Hepatocyte (in vitro differentiated cells): ENCODE measurements at places on chromosomes 4 and X.

- DNase-seq, result no peak
These were observed 297.9 kb upstream of the CTSO start for GRCh38 chr4:156251373-156252065.

GRCh38 chr4:167102475-167102874 lies 131.8 kb downstream of the SPOCK3 start:
- DNase-seq, result no peak

DNA sequence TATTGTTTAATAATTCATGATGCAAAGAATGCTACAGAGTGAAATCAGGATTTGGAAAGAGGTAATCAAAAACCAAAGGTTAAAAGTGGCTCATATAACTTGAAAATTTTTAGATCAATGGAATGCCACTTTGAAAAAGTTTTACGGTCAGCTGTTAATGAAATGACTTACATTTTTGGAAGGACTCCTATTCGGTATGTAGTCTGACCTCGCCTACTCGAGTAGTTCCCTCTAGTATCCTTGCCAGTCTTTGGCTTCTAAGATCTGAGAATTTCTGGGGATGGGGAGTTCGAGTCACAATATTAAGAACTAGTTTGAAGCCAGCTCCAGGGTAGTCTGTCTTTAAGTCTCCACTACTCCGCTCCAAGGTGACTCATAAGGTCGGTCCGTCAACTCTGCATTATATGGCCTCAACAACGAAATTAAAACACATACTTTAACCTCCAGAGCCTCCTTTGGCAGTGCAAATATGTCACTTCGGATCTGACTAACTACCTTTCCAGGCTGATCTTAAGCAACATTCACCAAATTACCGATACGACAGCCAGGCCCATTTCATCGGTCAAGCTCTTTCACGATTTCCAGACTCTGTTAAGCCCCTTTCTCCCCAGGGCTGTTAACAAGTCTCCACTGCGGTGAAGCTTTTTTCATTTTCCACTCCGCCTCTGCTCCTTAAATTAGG lies 733 bp upstream of the NAA15 start:
- peak; percentile 68 for DNase-seq

GRCh38 chr4:53535567-53535966 lies 55.7 kb downstream of the LNX1 start:
- DNase-seq, result no peak

DNA sequence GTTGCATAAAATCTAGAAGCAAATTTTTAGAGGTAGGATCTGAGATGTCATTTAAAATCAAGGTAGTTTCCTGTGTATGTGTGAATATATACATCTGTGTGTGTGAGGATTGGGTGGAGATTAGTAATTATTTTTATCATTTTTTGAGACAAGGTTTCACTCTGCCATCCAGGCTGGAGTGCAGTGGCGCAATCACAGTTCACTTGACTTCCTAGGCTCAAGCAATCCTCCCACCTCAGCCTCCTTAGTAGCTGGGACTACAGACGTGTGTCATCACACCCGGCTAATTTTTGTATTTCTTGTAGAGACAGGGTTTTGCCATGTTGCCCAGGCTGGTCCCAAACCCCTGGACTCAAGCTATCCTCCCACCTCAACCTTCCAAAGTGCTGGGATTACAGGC lies 188.3 kb downstream of the RAPGEF2 start:
- DNase-seq, result no peak

GRCh38 chr4:54727346-54727745 lies 69.6 kb downstream of the KIT start:
- no peak for DNase-seq

DNA sequence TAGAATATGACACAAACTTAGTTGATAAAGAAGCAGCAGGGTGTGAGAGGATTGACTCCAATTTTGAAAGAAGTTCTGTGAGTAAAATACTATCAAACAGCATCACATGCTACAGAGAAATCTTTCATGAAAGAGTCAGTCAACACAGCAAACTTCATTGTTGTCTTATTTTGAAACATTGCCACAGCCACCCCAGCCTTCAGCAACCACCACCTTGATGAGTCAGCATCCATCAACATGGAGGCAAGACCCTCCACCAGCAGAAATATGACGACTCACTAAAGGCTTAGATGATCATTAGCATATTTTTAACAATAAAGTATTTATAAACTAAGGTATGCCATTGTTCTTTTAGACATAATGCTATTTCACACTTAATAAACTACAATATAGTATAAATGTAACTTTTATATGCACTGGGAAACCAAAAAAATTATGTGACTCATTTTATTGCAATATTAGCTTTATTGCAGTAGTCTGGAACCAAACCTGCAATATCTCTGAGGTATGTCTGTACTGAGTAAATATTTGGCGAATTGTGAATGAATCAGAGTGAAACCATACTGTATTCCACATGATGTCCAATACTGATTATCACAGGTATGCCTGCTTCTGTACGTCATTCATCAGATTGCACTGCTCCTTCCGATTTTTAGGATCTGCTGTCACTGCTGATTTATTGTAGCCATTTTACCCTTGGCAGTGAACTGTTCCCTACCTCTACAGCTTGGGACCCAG lies 11.6 kb downstream of the FRMPD4 start:
- no peak for DNase-seq

DNA sequence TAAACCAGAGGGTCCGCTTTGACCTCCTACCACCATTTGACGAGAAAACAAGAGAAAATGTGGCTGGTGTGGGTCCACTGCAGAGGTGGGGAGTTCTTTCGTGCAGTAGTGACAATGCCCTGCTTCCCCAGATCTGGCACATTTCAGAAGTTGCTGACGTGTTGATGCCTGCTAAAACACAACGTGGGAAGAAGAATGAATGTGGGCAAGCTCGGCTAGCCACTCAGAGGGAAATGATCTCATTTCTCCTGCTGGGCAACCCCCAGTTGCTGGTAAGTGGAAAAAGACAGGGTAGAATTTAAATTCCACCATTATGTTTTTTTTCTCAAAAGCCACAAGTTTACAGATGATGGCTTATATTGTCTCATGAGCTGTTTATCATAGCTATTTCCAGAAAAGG lies 77.9 kb downstream of the LUZP4 start:
- no peak for DNase-seq

GRCh38 chr4:2415881-2416563 lies 2.4 kb downstream of the ZFYVE28 start:
- no peak for DNase-seq

GRCh38 chr4:123649645-123650391 lies 253.2 kb downstream of the SPRY1 start:
- DNase-seq, result peak; percentile 78

- DNase-seq, result no peak
These were observed 176.8 kb downstream of the SCFD2 start for GRCh38 chr4:53189011-53189410.

DNA sequence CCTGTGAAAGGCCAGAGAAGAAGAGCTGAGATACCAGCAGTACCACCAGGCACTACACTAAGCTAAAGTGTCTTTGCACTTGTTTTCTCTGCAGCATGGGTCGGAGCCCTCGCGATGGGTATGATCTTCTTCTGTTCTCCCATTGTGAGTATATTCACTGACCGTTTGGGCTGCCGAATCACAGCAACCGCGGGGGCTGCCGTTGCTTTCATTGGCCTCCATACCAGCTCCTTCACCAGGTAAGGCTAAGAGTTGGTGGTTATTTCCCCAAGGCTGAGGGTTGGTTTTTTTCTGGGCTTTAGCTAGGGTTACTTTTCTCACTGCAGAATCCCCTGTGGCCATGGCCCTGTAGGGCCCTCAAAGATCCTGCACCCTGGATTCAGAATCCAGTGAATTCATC lies 93.5 kb downstream of the RLIM start:
- DNase-seq, result no peak

DNA sequence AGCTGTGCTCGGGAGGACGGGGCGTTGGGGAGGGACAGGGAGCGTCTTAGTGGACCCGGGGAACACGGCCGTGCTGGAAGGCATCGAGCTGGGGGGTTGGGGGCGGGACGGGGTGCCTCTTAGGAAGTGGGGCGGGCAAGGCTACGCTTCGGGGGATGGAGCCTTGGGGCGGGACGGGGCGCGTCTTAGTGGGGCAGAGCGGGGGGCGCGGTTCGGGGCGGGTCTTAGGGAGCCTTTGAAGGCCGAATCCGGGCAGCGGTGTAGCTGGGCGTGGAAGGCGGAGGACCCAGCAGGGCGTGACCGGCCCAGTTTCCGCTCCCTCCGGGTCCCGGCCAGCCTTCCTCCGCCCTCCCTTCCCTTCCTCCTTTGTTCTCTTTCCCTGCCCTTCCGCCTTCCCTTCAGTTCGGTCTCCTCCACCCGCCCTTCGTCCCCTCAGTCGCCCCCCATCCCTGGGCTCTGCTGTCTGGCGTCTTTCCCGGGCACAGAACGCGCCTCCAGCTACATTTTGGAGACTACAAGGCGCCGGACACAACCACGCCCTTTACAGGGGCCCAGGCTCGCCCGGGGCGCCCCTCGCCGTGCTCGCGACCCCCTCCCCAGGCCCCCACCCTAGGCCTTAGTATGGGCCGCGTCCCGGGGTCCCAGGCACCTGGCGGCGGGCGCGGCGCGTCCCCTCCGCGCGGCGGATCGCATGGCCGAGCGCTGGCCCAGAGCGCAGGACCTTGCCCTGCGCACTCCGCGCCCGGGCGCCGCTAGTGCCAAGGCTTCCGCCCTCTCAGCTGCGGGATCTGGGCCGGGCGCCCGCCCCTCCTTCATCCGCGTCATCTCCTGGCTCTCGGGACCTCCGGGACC lies at the start of gene ARSD:
TSS of gene ARSD (minus strand) at position 757 of the 852 bp plus-strand sequence. CDS start at position 693, 64 bp downstream.
- peak; percentile 98 for DNase-seq

GRCh38 chr4:108168671-108169523 lies at the start of gene LEF1:
LEF1 (minus strand) TSS chr4:108168932; CDS start chr4:108167767, 1,165 bp downstream.
- DNase-seq, result peak; percentile 78

DNA sequence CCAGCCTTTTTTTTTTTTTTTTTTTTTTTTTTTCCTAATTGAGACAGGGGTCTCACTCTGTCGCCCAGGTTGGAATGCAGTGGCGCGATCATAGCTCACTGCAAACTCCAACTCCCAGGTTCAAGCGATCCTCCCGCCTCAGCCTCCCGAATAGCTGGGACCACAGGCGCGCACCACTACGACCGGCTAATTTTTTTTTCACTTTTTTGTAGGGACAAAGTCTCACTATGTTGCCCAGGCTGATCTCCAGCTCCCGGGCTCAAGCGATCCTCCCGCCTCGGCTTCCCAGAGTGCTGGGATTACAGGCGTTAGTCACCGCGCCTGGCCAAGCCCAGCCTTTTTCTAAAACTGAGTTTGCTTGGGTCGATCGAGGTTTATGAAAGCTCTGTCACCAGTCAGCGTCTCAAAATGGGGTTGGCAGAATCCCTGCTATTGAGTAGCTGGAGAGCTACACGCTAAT lies 1.3 kb upstream of the OTUD5 start:
- DNase-seq, result peak; percentile 65

GRCh38 chr4:42398171-42398870 lies 1.0 kb downstream of the SHISA3 start:
- DNase-seq, result peak; percentile 18

GRCh38 chr4:38717604-38718003 lies 53.6 kb downstream of the KLF3 start:
- no peak for DNase-seq

GRCh38 chr4:38178392-38178995 lies 218.3 kb downstream of the PTTG2 start:
- DNase-seq, result no peak

DNA sequence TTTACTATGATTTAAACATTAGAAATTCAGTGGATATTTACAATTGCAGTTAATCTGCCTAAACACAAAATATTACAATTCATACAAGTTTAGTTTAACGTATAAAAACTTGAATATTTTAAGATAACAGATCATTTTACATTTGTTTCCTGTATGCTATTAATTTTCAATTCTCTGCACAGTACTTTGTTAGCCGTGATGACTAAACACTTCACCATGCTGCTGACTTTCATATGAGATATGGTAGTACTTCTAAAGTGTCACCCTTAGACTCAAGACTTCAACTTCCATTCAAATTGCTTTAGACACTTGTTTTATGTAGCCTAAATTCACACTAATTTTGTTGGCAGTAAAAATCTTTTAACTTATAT lies 1646.4 kb upstream of the ADGRL3 start:
- DNase-seq, result peak; percentile 11

DNA sequence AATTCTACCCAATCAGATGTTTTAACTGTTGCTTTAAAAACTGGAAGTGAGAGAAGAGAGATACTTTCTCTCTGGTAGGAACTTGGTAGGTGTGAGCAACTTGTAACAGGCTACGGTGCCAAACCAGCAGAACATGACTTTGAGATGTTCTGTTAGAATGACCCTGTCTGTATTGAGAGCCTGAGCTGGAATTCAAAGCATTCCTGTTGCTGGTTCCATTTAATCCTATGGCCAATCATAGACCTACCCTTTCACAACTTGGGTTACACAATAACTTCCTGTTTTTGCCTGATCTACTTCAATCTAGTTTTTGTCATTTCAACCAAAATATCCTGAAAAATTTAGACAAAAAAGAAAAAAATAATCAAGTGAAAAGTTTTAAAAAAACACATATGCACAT lies 1.7 kb upstream of the PRRG1 start:
- DNase-seq, result peak; percentile 8
